ENCODE measurements at places on chromosomes 12 and 14.

DNA sequence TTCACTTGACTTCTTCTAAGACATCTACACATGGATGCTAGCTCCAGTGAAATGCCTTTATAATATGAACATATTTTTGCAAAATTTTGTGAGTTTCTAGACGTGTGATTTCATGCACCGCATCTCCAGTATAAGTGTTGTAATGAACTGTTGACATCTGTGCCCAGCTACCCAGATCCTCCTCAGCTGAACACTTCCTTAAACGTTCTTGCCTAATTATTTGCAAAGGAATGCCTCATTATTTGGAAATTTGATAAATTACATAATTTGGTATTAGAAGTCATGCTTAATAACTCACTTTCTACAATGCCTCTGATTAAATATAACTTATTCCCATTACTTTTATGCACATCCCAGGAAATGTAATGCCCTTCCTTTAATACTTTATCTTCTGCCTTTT, 14.0 kb downstream of the OR11G2 start:
- no peak for DNase-seq

DNA sequence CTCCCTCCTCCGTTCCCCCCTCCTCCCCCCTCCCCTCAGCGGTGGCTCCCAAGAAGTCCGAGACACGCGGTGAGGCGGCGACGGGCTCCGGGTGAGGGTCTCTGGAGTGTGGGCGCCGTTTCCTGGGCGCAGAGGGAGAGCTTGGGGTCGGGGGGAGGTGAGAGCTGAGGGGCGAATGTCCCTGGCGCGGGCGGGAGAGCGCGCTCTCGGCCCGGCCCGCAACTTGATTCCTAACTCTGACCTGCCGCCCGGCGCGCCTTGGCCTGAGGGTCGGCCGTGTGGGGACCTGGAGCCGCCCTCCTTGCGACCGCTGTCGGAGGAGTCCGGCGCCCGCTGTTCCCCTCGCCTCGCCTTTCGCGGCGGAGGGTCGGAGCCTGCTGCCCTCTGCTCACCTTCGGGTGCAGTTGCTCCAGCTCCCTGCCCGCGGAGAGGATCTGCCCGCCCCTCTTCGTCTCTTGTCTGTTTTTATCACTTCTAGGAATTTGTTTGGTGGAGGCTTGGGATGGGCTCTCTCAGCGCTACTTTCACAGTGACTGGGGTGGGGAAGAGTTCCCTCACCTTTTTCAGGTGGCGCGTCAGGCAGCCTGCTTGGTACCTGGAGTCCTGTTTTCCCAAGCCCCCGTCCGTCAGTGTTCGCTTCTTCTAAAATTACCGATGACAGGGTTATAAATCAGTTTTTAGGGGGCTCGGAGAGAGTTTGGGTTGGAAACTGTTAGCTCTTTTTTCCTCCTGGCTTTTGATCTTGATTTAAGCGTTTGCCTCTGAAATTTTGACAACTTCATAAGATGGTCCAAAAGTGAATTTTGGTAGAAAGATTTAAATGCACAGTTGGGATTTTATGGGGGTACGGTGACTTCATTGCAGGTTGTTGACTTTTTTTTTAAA, 495 bp downstream of the ADIPOR2 start:
- no peak for DNase-seq

DNA sequence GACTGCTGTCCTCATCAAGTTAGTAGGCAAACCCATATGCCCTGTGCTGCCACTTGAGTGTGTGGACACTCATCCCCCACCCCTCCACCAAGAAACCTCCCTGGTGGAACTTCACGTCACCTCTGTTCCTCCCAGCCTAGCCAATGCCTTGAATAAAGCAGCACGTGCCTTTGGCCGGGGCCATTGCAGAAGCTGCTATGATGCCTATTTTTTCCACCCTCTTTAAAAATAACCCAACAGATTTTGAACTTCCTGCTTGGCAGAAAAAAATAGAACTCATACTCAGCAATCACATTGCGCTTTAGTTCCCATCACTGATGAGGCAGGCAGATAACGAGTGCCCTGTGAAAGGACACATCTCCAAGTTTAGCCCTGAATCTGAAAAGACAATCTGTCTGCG, 23.1 kb upstream of the PWP1 start:
- DNase-seq = no peak

- no peak for DNase-seq
These were observed 380.5 kb downstream of the VRK1 start for GRCh38 chr14:97177635-97178034.

- no peak for DNase-seq
These were observed 505 bp downstream of the RASSF3 start for GRCh38 chr12:64610660-64611340.

GRCh38 chr12:118633071-118633470, 256.7 kb downstream of the SUDS3 start:
- DNase-seq = no peak

- no peak for DNase-seq
These were observed 966.2 kb downstream of the NRXN3 start for GRCh38 chr14:79136071-79137044.

DNA sequence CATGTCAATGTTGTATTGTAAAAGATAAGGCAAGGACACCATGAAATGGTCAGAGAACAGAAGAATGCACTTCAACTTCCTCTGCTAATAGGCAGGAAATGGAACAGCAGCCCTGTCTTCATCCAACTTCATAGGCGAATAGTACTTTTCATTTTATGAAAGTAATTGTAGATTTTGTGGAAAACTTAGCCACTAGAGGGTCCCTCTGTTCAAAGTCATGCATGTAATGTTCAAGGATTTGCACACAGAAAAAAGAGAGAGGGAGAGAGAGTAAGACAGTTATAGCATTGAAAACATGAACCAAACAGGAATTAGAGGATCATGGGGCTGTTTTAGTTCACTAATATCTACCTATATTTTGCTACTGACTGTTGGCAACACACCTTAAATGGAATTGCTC, 172.2 kb downstream of the FLRT2 start:
- no peak for DNase-seq

- no peak for DNase-seq
These were observed 31.5 kb upstream of the NUAK1 start for GRCh38 chr12:106170285-106170684.

GRCh38 chr12:101855364-101855884, 22.0 kb upstream of the DRAM1 start:
- DNase-seq = no peak

Measured in cortex of kidney (tissue), 1 donor.